Effector memory CD8-positive, alpha-beta T cell (primary cell): ENCODE measurements at places on chromosomes 12 and 14.
A peak's percentile ranks its signal among the peaks of the same experiment; 100 is the strongest.

GRCh38 chr12:54879150-54879549 is 24.8 kb downstream of the MUCL1 start:
- no peak for DNase-seq

- no peak for DNase-seq
Measured at GRCh38 chr12:99431203-99431602, 216.3 kb upstream of the GARIN6 start.

DNA sequence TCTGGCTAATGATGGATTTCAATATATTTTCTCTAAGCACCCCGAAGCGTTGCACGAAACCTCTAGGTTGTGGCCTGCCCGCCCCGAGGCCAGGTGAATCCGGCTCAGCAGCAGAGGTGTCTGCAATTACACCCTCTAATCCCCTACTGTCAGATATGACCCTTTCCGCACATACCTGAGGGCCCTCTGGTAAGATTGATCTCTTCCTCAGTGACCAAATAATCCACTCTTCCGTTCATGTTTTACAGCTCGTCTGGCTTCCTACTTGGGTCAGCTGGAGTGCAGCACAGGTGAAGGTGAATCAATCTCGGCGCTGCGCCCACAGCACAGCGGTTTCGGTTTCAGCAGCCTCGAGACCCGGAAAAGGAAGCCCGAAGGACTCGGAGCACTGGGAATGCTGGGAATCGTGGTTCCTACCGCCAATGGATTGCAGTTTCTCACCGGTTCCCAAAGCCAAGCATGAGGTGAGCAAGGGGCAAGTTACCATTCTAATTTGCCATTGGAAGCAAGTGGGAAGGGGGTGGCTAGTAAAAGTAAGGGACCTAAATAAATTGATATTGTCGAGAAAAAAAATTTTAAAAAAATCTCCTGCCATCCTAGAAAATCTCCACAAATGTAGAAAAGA is at the start of gene SYNJ2BP:
Gene SYNJ2BP, minus strand, starts transcription at position 366 of the 625 bp plus-strand sequence. Its CDS starts 127 bp downstream, at position 239.
- DNase-seq = peak; percentile 14

GRCh38 chr14:65072937-65073336 is 29.4 kb downstream of the MAX start:
- no peak for DNase-seq
